Gastroesophageal sphincter (tissue), 4 donors: ENCODE measurements at places on chromosomes 4 and X.

DNA sequence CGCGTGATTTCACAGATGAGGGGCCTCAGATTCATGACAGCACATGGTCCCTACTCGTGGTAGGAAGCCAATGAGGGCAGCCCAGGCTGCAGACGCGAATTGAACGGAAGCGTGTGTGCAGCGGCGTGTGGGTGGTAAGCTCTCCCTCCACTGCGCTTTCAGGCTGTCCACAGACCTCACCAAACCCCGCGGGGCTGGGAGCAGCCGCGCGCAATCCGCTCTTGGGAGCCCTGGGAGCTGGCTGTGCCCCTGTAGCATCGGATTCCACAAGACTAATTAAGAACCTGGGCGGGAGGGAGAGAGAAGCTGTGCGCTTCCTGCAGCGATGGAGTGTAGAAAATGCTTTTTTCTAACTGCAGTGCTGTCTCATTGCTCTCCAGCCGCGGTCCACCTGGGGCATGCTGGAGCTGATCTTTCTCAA, 134.9 kb downstream of the STOX2 start:
- no peak for ATAC-seq

DNA sequence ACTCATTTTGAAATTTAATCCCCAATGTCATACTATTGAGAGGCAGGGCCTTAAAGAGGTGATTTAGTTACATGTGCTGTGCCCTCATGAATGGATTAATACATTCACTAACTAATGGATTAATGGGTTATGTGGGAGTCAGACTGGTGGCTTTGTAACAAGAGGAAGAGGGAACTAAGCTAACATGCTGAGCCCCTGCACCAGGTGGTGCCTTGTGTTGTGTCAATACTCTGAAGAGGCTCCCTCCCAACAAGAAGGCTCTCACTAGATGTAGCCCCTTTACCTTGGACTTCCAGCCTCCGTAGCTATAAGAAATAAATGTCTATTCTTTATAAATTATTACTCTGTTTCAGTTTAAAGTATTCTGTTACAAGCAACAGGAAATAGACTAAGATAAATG, 411.9 kb upstream of the EMCN start:
- no peak for ATAC-seq

DNA sequence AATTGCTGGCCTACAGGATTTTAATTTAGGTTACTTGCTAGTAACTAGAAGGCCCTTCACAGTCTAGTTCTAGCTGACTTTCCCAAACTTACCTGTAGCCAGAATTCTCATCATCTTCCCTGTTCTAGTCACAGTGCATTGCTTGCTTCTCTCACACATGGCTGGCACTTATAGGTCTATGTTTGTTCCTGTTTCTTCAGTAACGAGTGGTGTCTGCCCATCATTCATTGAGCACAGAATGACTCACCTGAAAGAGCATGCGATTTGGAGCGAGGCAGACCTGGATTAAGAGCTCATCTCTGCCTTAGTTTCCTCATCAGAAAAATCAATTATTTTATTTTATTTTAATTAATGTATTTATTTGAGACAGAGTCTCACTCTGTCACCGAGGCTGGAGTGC, 201.7 kb upstream of the ANK2 start:
- no peak for ATAC-seq

DNA sequence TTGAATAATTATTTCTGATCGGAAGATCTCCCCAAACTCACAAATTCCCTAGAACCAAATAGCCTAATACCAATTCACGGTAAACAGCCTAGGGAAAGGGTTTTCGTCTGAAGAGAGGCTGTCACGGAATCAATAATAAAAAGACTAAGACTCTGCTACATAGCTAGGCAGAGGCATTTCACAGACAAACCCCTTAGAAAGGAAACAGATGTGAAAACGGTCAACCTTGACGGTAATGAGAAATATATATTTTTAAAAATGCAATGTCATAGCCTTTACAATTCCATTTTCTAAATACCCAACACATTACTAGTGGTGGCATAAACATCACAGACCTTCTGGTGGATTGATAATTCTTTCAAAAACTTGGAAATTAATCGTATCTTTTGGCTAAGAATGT, 28.4 kb downstream of the PROM1 start:
- ATAC-seq = no peak

GRCh38 chrX:105553118-105553517, 269.2 kb upstream of the NRK start:
- ATAC-seq = no peak

GRCh38 chr4:184818216-184818564, 7.6 kb downstream of the ACSL1 start:
- no peak for ATAC-seq

DNA sequence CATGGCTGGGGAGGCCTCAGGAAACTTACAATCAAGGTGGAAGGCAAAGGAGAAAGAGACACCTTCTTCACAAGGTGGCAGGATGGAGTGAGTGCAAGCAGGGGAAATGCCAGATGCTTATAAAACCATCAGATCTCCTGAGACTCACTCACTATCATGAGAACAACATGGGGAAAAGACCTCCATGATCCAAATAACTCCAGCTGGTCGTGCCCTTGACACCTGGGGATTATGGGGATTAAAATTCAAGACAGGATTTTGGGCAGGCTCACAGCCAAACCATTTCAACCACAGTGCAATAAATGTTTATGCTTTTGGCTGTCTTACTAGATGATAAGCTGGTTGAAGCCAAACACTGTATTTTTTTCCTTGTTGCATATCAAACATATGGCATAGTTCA, 1112.4 kb downstream of the STIM2 start:
- ATAC-seq = no peak

DNA sequence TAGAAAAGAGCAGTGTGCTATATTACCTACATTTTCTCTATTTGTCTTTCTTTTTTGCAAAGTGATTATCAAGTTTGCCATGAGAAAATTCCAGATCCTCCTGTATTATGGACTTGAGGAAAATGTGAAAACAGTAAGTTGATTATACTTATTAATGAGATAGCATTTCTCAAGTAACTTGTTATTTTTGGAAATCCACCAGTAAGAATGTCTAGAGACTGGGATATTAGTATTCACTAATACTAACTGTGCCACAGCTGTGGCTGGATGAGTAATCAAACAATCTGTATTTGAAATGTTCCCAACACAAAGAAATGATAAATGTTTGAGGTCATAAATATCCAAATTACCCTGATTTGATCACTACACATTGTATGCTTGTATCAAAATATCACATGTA, 147.0 kb upstream of the CTSO start:
- ATAC-seq = no peak

- no peak for ATAC-seq
Observed at GRCh38 chrX:9368262-9368661, 96.6 kb upstream of the TBL1X start.

- no peak for ATAC-seq
Observed at GRCh38 chr4:152585023-152585441, 49.1 kb upstream of the FBXW7 start.

- no peak for ATAC-seq
Observed at GRCh38 chr4:144967161-144967560, 130.8 kb downstream of the ANAPC10 start.

DNA sequence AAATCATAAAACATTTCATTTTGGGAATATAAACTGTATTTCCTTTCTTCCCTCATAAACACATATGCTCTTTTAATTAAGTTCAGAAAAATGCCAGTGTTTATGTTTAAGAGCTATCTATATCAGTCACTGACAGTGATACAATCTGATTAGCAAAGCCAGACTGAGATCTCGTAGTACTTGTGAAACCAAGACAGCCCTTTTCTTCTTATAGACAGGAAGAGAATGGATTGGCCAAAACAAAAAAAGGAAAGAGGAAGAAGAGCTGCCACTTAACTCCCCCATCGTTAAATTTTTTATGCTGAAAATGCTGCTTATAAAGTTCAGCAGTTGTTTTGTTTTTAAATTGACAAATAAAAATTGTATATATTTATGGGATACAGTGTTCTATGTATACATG, 87.4 kb downstream of the PLAC1 start:
- ATAC-seq = no peak

DNA sequence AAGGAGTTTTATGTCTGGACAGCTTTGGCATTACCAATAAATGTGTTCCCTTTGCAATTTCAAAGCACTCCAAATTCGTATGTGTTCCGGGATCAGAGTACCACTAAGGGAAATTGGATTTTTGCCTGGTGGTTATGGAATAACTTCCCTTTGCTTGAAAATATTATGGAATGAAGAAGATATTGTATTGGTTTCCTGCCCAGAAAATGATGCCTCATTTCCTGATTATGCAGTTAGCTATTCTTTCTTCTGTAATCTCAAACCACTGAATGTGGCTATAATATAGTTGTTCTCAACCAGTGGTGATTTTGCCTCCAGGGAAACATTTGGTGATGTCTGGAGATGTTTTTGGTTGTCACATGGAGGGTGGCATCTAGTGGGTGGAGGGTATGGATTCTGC, 142.9 kb downstream of the PCDH7 start:
- no peak for ATAC-seq

DNA sequence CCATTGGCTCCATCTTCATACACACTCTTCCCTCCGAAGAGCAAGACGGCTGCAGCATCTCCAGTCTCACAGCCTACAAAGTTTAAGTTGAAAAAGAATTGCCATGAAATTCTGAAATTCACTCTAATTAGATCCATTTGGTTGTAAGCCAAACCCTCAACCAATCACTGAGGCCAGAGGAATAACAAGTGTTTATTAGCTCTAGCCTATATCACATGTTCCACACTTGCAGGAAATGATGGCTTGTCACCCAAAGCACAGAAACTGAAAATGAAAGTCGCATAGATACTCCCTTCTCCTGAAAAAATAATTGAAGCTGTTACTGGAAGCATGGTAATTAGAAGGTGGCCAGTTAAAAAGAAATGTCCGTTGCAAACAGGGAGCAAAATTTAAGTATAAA, 1071.8 kb downstream of the CCSER1 start:
- no peak for ATAC-seq

DNA sequence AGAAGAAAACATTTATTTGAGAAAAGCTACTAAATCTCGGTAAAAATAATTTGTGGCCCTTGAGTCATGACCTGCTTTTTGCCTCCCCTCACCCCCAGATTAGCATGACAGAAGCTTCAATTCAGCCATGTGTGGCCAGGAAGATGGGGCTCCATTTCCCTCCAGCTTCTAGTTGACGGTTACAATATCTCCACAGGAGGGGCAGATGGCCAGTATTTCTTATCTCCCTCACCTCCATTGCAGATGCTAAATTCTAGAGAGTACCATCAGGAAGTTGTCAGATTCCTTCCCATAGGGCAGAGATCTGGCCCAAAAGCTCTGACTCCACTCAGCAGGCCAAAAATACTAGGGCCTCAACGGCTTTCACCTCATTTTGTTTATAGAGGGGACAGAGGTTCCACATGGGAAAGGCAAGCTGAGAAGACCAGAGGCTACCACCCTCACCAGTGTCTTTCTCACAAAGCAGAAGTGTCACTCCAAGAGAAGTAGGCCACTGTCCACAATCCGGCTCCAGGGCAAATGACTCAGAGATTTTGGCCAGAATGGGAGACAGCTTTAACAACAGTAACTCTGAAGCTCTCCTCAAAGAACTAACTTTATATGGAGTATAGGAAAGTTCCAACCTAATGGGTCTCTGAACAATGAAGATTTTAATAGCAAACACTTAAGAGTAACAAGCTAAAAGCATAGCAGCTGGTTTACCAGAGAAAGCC, 108.3 kb downstream of the TBC1D19 start:
- no peak for ATAC-seq

DNA sequence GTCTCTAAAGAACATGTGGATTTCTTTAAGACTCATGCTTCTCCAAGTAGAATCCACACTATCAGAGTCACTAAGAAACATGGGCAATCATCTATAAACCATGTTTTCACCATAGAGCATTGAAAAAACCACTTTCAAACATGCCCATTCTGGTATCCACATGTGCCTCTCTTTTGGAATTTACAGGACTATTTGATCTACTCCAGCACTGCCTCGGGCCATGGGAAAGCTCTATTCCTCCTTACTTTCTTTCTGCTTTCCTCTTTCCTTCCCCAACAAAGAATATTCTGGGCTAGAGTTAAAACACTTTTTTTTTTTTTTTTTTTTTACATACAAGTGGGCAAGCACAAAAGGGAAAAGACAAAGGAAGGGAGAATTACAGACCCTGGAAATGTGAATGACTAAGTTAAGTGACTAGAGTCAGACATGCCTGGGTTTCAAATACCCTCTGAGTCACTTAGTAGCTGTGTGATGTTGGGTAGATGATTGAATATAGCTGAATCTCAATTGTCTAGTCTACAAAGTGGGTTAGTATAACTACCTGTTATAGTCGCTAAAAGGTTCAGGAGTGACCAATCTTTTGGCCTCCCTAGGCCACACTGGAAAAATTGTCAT, 847.7 kb upstream of the INTU start:
- no peak for ATAC-seq

DNA sequence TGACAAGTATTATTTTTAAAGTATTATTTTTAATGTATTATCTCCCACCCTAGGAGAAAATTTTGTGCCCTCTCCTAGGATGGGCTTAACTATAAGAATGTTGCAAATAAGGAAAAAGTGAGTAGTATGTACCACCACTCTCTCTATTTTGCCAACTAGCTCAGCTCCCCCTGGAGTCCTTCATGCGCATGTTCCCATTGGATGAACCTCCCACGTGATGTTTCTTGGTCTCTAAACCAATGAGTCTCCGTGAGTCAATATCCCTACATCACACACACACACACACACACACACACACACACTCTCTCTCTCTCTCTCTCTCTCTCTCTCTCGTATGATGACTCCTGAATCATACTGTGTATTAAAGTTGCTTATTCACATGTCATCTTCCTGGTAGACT, 129.7 kb upstream of the ZFP42 start:
- ATAC-seq = no peak

DNA sequence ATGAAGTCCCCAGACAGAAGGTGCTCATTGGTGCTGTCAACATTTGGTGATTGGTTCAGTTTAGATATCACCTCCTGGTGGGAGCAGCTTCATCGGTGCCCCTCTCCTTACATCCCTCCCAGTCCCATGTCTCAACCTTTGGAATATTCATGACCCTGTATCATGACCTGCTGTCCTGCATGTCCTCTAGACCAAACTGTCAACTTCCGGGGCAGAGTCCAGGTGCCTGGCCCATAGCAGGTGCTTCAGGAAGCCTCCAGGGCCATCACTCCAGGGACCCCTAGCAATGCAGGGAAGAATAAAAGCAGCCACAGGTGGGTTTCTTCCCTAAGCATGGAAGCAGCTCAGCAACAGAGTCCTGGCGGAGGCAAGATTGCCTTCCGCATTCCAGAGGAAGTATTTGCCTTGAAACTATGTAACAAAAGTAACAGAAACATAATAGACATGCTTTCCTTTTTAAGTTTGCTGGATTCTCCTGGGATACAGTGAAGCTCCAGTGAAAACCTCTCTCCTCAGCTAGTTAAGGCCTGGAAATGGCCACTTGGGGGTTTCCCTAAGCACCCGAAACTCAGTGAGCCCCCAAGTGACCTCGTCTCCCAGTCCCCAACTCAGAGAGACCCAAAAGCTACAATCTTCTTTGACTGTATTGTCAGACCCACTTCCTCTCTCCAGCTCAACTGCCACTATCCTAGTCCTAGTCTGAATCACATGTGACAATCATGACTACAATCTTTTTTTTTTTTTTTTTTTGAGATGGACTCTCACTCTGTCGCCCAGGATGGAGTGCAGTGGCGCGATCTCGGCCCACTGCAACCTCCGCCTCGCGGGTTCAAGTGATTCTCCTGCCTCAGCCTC, 1.3 kb upstream of the ATP6AP1 start:
- no peak for ATAC-seq

- no peak for ATAC-seq
Observed at GRCh38 chr4:138236037-138236436, 6.1 kb downstream of the SLC7A11 start.
